ENCODE measurements at places on chromosomes 7 and 10.

DNA sequence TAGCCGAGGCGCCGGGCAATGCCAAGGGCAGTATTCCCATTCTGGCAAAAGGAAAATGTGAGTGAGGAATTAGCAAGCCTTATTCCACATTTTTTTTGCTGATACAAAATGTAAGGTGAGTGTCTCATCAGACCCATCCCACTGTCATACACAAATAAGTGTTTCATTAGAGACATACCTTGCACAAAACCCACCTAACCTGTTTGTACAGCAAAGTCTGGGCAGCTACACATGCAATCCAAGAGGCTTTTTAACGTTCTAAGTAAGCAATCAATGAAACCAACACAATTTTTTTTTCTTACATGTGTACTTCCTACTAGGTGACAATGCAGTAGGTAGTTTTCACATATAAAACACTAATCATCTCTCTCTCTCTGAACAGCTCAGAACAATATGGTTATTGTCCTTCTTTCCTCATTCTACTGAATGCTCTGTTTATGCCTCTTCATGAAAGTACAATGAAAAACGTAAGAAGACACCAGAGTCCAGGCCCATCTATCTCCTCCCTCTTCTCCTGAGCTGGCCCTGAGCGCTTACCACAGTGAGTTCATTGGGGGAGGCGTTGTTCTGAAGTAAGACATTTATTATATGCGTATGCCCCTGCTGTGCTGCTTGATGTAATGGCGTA lies 217.2 kb downstream of the ANK3 start:
- DNase-seq: no peak

GRCh38 chr10:121054874-121055273 lies 203.7 kb downstream of the WDR11 start:
- no peak for DNase-seq

DNA sequence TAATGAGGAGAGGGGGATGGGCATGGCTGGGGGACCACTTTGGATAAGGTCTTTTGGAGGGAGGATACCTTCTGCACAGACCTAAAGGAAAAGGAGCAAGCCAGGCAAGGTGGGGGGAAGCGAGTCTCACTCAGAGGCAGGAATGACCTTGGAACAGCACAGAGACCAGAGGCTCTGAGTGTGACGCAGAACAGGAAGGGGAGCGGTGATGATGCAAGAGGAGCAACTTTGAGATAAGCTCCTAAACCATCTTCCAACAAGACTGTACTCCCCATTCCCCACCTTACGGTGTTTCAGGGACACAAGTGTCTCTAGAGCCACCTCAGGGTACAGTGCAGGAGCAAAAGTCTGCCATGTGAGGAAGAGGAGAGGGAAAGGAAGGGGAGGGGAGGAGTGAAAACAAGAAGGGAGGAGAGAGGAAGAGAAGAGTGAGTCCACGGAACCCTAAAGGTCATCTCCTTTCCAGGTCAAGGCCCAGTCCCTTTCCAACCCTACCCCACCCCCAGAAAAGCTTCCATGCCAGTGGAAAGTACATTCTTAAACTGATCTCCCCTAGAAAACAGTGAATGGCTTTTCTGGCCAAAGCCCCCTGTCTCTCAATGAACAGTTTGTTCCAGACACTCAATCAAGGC lies 54.1 kb downstream of the JAZF1 start:
- no peak for DNase-seq

- DNase-seq: no peak
Observed at GRCh38 chr10:33653584-33654367, 319.3 kb upstream of the NRP1 start.

DNA sequence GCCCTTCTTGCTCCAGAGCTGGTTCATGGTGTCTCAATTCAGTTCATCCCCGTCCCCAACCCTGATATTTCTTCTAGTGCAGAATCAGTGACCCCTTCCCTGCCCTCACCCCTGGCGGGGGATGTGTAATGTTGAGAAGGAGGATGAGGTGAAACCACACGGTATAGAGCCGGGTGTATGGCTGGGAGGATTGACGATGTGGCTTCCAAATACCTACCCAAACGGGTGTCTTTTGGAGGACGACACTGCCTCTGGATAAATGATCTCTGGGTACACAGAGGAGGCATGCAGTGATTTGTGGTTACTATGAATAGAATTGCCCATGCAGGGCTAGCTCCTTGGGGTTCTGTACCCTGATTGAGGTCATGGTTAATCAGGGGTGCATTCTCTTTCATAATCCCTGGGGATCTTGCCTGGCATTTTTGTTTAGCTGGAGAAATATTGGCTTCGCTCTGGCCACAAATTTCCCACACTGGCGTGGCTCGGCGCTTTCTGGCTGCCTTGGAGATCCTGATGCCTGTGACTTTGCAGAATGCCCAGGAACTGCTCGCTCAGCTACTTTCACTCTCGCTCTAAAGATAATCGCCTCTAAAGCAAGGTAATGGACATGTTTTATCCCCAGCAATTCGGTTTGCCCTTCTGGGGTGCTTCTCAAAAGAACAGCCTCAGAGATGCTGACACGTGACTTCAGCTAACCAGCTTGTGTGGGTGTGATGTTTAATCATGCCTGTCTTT lies 89.2 kb downstream of the RBM20 start:
- no peak for DNase-seq

GRCh38 chr10:19775296-19775695 lies 40.9 kb upstream of the PLXDC2 start:
- no peak for DNase-seq

Data from HEK293T (cell line).